ENCODE measurements at places on chromosomes 6 and 20.

GRCh38 chr6:150016324-150017185, 8.8 kb downstream of the RAET1L start:
- DNase-seq, result peak; percentile 68

DNA sequence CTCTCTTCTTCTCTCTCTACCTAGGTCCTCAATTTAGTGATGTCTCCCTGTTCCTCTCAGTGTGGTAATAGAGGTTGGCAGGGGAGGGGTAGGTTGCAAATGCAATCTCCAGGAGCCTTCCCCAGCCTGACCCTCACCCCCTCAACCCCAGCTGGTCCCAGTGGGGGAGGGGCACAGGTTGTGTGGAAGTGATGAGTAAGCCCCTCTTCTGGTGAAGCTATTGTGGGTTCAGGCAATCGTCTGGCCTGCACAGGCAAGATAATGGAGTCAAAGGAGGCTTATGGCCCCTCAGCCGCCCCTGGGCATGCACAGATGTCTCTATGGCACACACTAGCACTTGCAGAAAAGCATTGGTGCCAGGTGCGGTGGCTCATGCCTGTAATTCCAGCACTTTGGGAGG, 10.8 kb upstream of the ADA start:
- no peak for DNase-seq

DNA sequence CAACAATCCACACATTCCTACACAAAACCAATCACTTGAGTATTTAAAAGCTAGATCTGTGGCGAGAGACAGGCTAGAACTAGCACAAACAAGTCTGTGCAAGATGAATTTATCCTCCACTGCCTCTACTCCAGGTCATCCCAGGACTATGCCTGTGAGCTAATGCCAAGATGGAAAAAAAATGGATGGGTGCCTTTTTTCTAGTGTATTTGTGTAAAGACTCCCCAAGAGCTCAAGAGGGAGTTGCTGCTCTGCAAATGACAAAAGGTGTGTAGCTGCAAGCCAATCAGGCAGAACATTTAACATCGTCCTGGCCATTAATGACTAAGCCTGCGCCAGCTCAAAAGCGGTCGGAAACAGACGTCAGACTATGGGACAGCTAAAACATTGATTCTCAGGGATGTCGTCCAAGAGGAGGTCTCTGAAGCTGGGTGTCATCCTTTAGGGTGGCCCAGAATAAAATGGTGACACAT, 21.9 kb downstream of the ATXN1 start:
- DNase-seq, result no peak

GRCh38 chr6:154752022-154752421, 18.8 kb downstream of the SCAF8 start:
- no peak for DNase-seq

DNA sequence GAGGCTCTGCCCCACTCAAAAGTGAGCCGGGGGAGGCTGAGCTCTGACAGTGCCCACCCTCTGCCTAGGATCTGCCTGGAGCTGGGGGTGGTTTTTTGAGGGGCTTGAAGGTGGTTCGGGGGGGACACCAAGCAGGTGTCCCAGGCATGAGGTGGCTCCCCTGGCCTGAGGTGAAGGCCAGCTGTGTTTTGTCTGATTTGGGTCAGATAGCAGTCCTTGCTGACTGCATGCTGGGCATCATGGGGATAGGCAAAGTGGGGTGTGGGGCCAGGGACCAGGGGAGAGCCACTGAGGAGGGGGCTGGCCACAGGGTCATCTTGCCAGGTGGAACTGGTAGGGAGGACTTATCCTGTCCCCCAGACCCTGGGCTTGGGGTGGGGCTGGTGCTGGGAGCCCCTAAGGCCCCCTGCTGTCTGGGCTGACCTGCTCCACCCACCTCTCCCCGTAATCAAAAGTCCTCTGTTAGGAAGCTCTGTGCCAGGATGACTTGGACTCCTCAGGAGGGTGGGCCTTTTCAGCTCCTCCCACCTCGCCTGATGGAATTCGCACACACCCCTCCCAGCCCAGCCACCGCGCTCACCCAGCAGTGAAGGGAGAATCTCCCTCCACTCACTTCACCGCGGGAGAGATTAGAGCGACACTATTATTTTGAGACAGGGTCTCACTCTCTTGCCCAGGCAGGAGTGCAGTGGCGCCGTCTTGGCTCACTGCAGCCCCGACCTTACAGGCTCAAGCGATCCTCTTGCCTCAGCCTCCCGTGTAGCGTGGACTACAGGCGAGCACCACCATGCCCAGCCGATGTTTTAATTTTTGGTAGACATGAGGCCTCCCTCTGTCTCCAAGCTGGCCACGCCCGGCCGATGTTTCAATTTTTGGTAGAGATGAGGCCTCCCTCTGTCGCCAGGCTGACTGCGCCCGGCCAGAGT, 1.5 kb upstream of the COL9A3 start:
- DNase-seq, result no peak

DNA sequence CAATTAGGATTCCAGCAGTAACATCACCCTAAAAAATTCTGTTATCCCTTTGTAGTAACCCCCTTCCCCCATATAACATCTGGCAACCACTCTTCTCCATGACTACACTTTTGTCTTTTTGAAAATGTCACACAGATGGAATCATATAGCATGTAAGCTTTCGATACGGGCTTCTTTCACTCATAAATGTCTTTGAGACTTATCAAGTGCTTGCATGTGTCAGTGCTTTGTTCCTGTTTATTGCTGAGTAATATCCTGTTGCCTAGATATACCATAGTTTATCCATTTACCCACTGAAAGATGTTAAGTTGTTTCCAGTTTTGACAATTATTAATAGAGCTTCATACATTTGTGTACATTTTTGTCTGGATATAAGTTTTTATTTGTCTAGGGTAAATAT, 10.4 kb upstream of the SNPH start:
- no peak for DNase-seq

GRCh38 chr20:62816884-62817873, at the start of gene COL9A3:
COL9A3 (plus strand) TSS chr20:62817050; CDS start chr20:62817065, 15 bp downstream.
- DNase-seq, result no peak

DNA sequence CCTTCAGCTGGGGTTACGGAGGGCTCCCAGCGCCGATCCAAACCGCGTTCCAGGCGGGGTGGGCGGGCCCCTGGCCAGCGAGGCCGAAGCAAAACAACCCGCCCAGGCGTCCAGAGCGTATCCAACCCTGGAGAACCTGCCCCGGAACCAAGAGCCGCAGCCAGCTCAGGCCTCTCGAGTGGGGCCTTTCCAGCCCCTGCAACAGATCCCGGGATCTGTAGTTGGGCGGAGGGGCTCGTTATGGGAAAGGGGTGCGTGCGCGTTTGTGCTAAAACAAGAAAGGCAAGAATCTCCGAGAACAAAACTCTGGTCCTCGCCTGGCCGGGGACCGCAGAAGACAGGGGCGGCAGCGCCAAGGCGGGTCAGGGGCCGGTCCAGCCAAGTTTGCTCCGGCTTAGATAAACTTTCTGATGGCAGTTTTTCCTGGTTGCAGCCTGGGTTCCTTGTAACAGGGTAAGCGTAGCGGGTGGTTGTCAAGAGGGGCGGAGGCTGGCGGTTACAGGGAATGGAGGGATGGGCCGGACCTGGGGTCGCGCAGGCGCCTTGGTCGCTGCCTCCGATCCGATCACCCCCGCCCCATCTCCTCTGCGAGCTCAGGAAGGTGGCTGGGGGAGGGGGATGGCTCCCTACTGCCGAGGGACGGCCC, 448 bp upstream of the RIN2 start:
- DNase-seq, result peak; percentile 96

GRCh38 chr6:6736791-6737654, 148.5 kb downstream of the LY86 start:
- no peak for DNase-seq
